Thymus (tissue), 14 donors: ENCODE measurements at places on chromosomes 5 and 9. TPM values are rescaled to one million over a fixed set of nuclear protein-coding genes. Genes with fewer than 3 reads are reported as not detected.

DNA sequence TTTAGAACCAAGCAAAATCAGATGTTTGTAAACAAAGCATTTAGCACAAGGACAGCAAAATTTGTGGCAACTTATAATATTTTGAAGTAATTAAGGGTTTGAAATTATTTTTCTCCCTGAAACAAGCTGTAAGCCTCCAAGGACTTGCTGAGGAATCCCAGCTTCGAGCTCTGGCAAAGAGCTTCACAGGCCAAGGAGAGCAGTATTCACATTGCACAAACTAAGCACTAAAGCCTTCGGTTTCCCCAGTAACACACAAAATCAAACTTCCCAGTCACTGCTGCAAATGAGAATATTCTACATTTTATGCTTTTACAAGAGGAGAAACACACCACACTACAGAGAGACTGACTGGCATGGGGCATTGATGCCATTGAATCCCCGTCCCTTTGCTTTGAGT lies 101.9 kb downstream of the WDR41 start:
- H3K36me3 ChIP-seq, result no peaks in the 10 kb centered on the region
- no peak overlapping the region for H3K4me3 ChIP-seq
- H3K27ac ChIP-seq, result no peak overlapping the region
- DNase-seq, result no peak
- H3K4me1 ChIP-seq, result no peaks in the 10 kb centered on the region

GRCh38 chr5:10681731-10682679 lies 79.0 kb downstream of the DAP start:
- no peak overlapping the region for H3K4me3 ChIP-seq
- DNase-seq, result no peak
- H3K4me1 ChIP-seq, result no peaks in the 10 kb centered on the region
- H3K27me3 ChIP-seq, result no peaks in the 10 kb centered on the region
- no peak overlapping the region for H3K27ac ChIP-seq

DNA sequence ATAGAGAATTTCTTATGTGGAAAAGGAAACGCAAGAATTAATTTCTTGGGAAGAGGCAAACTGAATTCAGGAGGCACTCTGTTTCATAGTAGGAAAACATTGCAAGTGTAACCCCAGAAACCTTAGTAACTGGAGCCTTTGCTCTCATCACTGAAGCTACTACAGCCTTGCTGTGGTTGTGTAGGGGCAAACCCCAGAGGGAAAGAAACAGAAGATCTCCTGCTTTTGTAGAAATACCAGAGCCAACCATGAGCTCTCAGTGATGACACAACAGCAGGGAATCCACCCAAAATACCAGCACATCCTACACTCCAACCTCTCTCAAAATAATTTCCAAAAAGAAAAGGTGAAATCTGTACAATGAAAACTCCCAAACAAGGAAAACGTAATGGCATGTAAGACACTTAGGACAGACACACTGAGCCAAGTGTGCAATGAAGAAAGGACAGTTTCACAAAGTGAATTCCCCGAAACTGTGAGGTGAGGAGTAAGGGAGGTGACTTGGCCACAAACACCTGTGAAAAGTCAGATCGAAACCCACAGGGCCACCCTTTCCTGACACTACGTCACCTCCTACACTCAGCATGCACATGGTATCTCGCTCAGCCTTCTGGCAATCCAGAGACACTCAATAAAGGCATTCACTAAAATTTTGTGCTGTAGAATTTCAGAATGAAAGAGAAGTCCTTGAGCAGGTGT lies 8.5 kb upstream of the ACSL6 start:
- no peaks in the 10 kb centered on the region for H3K36me3 ChIP-seq
- peaks cover 18% of the 10 kb centered on the region for H3K4me1 ChIP-seq
- no peaks in the 10 kb centered on the region for H3K27me3 ChIP-seq
- H3K4me3 ChIP-seq, result no peak overlapping the region
- H3K27ac ChIP-seq, result no peak overlapping the region

Gene TLE1
- 7.0 TPM for total RNA-seq

GRCh38 chr5:172165465-172165864 lies 22.6 kb downstream of the STK10 start:
- no peak for DNase-seq
- H3K4me1 ChIP-seq, result peaks cover 30% of the 10 kb centered on the region
- no peak overlapping the region for H3K4me3 ChIP-seq
- H3K27ac ChIP-seq, result no peak overlapping the region

- no peaks in the 10 kb centered on the region for H3K27me3 ChIP-seq
- no peak overlapping the region for H3K27ac ChIP-seq
- no peak for DNase-seq
Measured at GRCh38 chr9:92242260-92243136, 51.0 kb downstream of the IARS1 start.

Gene SPATA9
- 0.19 TPM for total RNA-seq

- H3K27me3 ChIP-seq, result no peaks in the 10 kb centered on the region
- no peak for DNase-seq
- H3K4me3 ChIP-seq, result no peak overlapping the region
Measured at GRCh38 chr9:93890436-93890935, 64.7 kb downstream of the BARX1 start.

DNA sequence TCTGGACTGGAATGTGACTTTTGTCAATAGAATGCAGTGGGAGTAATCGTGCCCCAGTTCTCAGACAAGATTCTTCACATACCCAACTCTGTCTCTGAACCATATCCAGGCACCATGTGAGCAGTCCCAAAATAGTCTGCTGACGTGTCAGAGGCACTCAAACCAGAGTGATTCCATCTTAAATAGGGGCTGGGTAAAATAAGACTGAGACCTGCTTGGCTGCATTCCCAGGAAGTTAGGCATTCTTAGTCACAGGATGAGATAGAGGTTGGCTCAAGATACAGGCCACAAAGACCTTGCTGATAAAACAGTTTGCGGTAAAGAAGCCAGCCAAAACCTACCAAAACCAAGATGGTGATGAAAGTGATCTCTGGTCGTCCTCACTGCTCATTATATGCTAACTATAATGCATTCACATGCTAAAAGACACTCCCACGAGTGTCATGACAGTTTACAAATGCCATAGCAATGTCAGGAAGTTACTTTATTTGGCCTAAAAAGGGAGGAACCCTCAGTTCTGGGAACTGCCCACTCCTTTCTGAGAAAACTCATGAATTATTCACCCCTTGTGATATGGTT lies 16.9 kb upstream of the PLCXD3 start:
- no peaks in the 10 kb centered on the region for H3K36me3 ChIP-seq
- H3K27ac ChIP-seq, result no peak overlapping the region
- no peak for DNase-seq
- H3K4me1 ChIP-seq, result no peaks in the 10 kb centered on the region

Gene TPD52L3
- total RNA-seq, result not detected

DNA sequence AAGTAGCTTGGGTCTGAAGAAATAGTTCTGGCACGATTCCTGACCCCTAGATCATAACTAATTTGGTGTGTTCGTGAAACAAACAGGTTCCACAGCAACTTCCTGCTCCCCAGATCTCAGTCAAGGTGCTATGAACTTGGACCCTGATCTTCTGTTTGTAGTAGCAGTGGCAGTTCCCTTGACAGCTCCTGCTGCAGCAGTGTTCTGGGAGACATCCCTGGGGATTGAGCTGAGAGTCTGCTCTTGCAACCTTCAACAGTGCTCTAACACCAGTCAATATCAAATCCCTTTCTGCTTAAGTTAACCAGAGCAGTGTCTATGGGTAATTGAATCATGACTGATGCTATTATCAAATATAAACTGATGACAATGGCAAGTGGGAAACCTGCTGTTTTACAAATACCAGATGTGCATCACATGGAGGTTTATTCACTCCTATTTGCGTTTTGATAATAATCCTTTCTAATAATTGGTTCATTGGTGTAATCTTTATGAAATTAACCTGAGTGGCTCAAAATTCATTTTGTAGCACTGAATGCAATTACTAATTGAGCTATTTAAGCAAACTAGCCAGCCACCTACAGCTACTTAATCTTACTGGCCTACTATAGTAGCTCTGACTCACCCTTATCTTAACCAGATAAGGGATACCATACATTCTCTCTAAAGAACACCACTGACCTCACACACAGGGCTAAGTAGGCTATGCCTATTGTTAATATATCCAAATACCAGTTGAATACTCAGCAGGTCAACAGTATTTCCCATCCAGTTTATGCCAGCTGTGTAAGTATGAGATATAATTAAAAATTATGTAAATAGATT lies 21.9 kb downstream of the KDM4C start:
- no peaks in the 10 kb centered on the region for H3K36me3 ChIP-seq
- H3K4me3 ChIP-seq, result no peak overlapping the region
- DNase-seq, result peak; percentile 24
- H3K4me1 ChIP-seq, result peaks cover 65% of the 10 kb centered on the region
- peak overlapping the region; percentile 77 for H3K27ac ChIP-seq

- H3K4me3 ChIP-seq, result no peak overlapping the region
- no peak overlapping the region for H3K27ac ChIP-seq
- H3K4me1 ChIP-seq, result no peaks in the 10 kb centered on the region
- no peak for DNase-seq
Measured at GRCh38 chr9:98453589-98454311, 198.3 kb upstream of the TBC1D2 start.

GRCh38 chr5:156375895-156376495 lies 49.0 kb downstream of the SGCD start:
- no peaks in the 10 kb centered on the region for H3K36me3 ChIP-seq
- no peak overlapping the region for H3K27ac ChIP-seq
- H3K4me3 ChIP-seq, result no peak overlapping the region
- no peaks in the 10 kb centered on the region for H3K27me3 ChIP-seq

Gene INSL6
- total RNA-seq, result not detected

- peaks cover 6% of the 10 kb centered on the region for H3K4me1 ChIP-seq
- H3K36me3 ChIP-seq, result peaks cover 9% of the 10 kb centered on the region
- no peaks in the 10 kb centered on the region for H3K27me3 ChIP-seq
- H3K27ac ChIP-seq, result no peak overlapping the region
Measured at GRCh38 chr9:20978249-20978648, 53.2 kb downstream of the HACD4 start.

DNA sequence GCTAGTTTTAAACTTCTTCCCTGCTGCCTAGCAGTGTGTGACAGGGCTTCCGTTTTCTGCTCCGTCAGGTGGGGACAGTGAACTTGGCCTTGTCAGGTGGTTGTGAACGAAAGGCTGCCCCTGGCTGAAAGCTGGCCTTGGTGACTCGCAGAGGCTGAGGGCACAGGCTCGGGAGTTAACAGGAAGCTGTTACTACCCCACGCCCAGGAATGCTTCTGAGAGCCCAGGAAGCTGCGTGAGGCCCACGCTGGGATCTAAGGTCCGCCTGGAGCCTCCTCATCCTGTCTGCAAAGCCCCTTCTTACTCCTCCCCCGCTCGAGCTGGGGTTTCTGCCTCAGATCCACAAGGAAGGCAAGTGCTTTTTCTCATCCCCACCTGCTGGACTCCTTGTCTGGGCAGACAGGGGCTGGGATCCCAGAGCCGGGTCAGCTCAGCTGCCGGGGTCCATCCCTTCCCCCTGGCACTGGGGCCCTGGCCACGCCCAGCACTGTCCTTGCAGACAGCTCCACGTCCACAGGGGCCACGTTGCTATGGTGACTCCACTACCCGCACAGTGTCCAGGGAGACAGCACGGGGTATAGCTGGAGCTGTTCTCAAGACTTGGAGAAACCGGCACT lies 124.7 kb upstream of the TBC1D2 start:
- H3K4me3 ChIP-seq, result no peak overlapping the region
- H3K36me3 ChIP-seq, result no peaks in the 10 kb centered on the region
- no peaks in the 10 kb centered on the region for H3K27me3 ChIP-seq
- no peak for DNase-seq

- H3K27me3 ChIP-seq, result no peaks in the 10 kb centered on the region
- no peak overlapping the region for H3K4me3 ChIP-seq
- H3K27ac ChIP-seq, result no peak overlapping the region
- H3K4me1 ChIP-seq, result no peaks in the 10 kb centered on the region
Measured at GRCh38 chr5:132971483-132972435, 8.3 kb upstream of the AFF4 start.

GRCh38 chr5:98096155-98096554 lies 677.3 kb upstream of the RGMB start:
- DNase-seq, result no peak
- H3K27me3 ChIP-seq, result no peaks in the 10 kb centered on the region
- no peak overlapping the region for H3K4me3 ChIP-seq

DNA sequence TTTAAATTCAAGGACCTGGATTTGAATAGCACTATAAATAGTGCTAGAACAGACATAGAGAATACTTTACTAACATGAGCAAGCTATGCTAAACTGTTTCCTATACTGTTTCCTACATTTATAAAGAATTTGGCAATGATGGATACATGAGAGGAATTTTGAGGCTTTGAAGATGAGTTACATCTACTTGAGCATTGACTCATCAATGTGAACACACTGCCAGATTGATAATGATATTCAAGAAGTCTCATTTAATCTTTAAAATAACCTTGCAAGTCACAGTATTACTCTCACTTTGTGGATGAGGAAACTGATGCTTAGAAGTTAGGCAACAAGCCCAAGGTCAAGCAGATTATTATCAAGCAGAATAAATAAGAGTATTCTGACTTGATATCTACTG lies 281.9 kb downstream of the DNAH5 start:
- H3K4me3 ChIP-seq, result no peak overlapping the region
- no peaks in the 10 kb centered on the region for H3K36me3 ChIP-seq
- H3K27ac ChIP-seq, result no peak overlapping the region
- DNase-seq, result no peak
- H3K4me1 ChIP-seq, result no peaks in the 10 kb centered on the region
- no peaks in the 10 kb centered on the region for H3K27me3 ChIP-seq

DNA sequence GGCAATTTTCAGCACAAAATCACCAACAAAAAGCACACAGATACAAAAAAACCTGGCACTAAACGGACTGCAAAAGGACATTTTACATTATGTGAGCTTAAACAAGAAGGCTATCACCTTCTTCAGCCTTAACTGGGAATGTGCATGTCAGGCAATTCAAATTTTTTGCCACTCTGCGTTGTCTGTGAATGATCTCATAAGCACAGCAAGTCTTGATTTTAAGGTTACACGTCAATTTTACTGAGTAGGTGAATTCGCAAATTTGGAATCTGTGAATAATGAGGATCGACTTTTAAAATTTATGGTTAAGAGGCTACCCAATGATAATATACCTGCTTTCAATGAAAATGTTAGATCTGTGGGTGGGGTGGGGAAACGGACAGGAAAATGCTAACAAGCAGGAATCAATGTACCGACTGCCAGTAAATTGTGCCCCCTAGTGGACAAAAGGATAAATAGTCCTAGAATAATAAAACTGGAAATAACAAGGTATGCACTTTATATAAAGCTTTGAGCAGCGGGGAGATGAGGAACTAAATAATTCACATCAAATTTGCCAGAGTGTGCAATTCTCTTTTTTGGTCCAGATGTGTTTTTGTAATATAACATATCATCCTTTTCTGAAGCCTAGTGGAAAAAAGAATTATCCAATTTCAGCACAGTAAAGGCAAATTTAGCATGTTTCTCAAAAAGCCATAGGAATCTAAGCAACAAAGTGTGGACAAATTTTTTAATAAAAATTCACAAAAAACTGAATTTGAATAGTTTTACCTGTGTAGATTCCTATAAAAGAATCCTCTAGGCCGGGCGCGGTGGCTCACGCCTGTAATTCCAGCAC lies 20.5 kb downstream of the EQTN start:
- no peaks in the 10 kb centered on the region for H3K27me3 ChIP-seq
- H3K4me3 ChIP-seq, result no peak overlapping the region
- no peak overlapping the region for H3K27ac ChIP-seq
- no peaks in the 10 kb centered on the region for H3K4me1 ChIP-seq
- DNase-seq, result peak; percentile 7
- H3K36me3 ChIP-seq, result no peaks in the 10 kb centered on the region

Gene TMC1
- total RNA-seq, result 0.28 TPM

Gene PCDHGB6
- 0.61 TPM for total RNA-seq

- H3K27ac ChIP-seq, result peak overlapping the region; percentile 80
- no peaks in the 10 kb centered on the region for H3K27me3 ChIP-seq
- no peak overlapping the region for H3K4me3 ChIP-seq
- no peaks in the 10 kb centered on the region for H3K36me3 ChIP-seq
Measured at GRCh38 chr5:80105698-80106439, 70.7 kb downstream of the THBS4 start.
